ENCODE measurements at places on chromosomes 4 and X.

DNA sequence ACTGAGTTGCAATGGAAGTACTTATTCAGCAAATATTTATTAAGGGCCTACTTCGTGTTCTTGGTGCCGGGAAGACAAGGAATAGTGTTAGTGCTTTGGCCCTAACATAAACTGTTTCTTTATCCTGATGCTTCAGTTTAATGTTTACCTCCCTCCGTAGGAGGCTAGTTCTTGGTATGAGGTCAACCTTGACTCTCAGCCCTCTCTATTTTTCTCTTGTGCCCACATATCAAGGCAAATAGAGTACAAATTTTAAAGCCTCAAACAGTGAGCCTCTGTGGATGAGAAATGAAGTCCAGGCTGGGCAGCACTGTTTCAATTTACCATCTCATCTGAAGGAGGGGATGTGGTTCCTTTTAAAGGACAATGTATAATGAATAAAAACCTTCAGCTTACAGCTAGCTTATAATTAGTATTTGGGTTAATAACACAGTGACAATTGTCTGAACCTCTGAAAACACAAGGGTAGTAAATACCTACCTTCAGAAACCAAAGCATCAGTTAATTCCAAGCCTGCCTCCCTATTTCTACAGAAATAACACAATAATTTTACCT is 68.5 kb downstream of the SH3RF1 start:
- no peak for DNase-seq

DNA sequence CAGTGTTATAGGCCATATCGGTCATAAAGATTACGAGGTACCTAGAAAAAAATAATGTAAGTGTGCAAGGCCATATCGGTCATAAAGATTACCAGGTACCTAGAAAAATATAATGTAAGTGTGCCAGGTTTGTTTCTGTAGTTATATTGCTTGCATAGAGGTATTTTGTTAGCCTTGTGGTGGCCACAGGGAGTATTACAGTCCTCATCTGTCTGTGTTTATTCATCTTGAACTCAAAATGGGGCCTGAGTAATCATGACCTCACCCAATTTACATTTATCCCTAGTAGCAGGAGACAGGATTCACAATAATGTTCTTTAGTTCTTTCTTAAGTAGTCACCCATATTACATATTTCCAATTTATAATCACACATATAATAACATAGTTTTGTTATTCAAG is 459.7 kb downstream of the MID1IP1 start:
- DNase-seq: no peak

DNA sequence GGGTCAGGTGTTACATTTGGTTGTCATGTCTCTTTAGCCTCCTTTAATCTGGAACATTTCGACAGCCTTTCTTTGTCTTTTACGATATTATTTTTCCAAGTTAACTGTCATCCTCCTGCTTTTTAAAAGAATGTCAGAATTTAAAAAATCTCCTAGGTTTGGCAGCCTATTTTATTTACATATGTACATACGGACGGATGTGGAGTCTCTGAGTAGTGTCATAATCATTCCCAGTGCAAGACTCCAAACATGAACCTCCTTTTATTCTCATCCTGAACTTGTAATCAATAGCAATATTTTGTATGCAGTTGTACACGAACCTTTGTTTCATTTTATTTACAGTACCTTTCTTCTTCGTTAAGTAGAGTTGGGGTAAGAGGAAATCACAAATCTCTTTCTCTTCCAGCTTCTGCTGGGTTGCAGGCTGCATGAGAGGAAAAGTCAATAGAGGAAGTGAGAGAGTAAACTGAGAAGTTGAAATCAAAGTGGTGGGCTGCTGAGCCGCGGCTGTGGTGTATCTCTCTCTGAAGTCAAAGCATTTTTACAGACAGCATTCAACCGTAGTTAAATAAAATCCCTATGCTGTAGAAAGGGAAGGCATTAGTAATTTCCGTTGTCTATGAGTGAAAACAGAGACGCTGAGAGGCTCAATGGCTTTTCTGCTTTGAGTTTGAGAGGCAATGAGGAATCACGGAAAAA is 53.9 kb upstream of the RPS6KA3 start:
- no peak for DNase-seq

DNA sequence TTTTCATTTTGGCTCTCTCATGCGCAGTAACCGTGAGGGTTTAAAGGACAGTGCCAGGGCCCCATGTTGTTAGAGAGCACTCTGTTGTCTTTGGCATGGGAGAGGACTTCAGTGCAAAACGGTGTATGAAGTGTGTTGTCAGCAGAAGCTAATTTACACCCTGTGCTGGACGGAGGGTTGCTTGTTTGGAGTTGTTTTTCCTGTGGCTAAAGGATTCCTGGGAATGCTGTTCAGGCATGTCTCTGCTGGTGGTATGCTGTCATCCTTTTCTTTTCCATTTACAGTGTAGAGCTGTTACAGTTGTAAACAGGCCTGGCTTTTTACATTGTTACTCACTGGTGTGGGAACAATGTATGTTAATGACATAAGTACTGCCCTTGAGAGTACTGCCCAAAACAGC is 206.3 kb downstream of the CBR4 start:
- peak; percentile 92 for DNase-seq

DNA sequence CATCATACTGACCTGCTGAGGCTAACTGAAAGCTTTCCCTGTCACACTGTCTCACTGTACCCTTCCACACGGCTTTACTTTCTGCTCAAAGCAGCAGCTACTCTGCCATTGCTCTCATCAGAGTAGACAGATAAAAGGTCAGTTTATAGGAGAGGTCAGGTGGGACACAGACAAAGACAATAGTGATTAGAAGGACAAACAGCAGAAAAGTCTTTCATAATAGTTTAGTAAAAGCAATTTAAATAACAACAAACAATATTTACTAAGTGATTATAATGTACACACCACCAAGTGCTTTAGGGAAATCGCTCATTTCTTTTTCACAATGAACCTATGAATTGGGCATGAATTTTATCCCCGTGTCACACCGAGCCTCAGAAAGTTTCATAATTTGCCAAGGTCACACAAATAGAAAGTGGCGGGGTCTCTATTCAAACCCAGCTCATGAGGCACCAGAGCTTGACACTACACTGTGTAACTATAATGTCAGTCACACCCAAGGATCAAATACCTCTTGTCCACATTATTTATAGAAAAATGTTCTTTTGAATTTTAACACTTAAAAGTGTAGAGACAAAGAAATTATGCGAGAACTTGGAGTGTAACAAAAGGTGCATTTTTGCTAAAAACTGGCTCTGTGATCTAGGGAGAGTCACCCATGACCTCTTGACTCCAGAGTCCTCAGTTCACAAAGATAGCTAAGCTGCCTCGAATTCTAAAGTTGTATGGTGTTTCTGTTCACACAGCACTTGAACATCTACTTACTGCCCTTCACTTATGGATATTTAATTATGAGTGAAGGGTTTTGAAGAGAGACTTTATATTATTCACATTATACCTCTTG is 24.5 kb upstream of the SORBS2 start:
- DNase-seq: no peak

GRCh38 chr4:8180310-8181093 is 18.6 kb upstream of the SH3TC1 start:
- DNase-seq: no peak

GRCh38 chrX:40008791-40009461 is 88.8 kb downstream of the BCOR start:
- DNase-seq: peak; percentile 36

GRCh38 chr4:80876810-80877209 is 153.7 kb upstream of the BMP3 start:
- DNase-seq: no peak

DNA sequence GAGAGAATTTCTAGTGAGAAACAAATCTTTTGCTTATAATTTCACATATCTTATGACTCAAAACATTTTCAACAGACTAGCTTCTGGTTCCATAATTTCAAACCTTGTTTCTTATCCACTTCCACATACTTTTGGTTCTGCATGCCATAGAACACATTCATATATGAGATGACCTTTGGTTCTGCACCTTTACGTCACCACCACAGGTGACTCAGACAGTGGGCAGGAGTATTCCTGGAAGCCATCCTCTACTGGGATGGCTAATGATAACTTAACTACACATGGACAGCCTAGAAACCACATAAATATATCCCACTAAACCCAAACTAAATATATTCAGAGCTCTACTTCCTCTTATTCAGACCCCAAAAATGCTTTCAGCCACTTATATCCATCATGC is 133.3 kb downstream of the DCK start:
- peak; percentile 91 for DNase-seq

- DNase-seq: no peak
These were observed 586.6 kb downstream of the C4orf33 start for GRCh38 chr4:129682586-129682985.

DNA sequence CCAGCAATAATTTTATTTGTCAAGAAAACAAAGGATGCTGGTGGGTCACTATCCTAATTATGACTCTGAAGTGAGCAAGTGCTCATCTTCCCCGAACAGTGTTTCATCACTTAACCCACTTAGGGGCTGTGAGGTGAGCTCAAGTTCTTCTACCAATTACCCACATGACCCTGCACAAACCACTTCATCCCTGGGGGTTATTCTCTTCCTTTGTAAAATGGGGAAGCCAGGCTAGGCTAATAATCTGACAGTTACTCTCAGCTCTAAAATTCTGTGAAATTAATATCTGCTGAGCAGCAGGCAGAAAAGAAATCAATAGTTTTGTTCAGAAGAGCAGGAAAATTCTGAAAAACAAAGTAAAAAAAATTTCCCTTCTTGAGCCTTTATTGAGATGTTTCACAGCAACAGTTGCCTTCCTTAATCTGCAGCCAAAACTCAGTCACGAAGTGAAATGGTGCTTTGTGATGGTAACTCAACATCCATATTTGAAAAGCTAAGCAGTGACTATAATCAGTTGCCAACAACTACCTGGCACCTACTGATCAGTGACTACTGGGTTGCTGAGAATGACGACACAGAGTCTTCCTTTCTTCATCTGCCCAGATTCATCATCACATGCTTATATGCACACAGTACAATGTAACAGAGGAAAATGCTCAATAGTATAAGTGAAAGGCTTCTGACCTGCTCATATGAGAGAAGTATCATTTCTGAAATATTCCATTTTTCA is 24.1 kb downstream of the ATP8A1 start:
- DNase-seq: no peak

- DNase-seq: peak; percentile 61
These were observed 9.0 kb downstream of the TSC22D3 start for GRCh38 chrX:107766470-107767150.

GRCh38 chr4:176270669-176271068 is 1.6 kb upstream of the ASB5 start:
- peak; percentile 100 for DNase-seq

DNA sequence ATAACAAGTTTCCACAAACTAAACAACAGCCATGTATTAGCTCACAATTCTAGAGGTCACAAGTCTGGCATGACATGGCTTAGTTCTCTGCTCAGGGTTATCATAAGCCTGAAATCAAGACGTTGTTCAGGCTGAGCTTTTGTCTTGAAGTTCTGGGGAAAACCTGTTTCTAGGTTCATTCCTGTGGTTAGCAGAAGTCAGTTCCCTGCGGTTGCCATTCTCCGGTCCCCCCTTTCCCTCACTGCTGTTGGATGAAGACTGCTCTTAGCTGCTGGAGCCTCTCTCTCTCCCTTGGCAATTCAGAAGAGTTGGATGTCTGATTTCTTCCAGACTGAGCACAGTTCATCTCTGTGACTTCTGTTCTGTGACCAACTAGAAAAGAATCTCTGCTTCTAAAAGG is 962.6 kb downstream of the PCDH7 start:
- no peak for DNase-seq

GRCh38 chr4:121228848-121229247 is 64.7 kb upstream of the TNIP3 start:
- DNase-seq: no peak

- peak; percentile 41 for DNase-seq
These were observed 531 bp downstream of the DGKQ start for GRCh38 chr4:972651-973424.

- DNase-seq: no peak
These were observed 814 bp downstream of the SPON2 start for GRCh38 chr4:1171311-1172227.

- no peak for DNase-seq
These were observed 620.4 kb downstream of the KCNIP4 start for GRCh38 chr4:21327976-21328700.

DNA sequence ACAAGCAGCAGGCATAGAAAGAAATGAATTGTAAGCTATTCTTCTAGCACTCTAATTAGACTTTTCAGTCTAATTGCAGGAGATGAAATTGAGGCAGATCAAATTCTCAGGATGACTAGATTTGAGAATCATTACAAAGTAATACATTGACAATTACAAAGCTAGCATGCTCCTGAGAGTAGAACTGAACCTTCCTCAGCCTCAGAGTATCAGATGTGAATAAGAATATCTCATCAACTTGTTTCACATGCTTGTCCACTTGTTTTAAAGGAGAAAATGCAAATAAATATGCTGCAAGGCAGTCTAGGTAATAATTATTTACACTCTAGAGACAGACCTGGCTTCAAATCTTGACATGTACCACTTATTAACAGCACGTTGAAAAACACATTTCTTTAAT is 491.0 kb upstream of the MAGEB2 start:
- no peak for DNase-seq

DNA sequence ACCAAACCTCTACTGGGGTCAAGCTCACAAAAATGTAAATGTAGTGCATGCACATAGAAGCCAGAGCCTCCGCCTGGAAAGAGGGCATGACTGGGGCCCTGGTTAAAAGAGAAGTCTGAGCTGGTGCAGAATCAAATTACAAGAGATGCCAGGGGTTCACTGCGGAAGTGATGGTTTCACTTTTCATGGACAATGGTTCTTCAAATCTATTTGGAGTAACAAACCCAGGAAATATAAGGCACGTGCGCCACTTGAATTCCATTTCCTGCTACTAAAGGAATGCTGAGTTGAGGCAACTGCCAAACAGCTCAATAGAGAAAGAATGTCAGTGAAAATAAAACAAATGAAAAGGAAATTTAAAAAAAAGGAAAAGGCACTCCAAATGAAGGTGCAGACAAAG is 79.8 kb downstream of the FUNDC1 start:
- DNase-seq: peak; percentile 22

DNA sequence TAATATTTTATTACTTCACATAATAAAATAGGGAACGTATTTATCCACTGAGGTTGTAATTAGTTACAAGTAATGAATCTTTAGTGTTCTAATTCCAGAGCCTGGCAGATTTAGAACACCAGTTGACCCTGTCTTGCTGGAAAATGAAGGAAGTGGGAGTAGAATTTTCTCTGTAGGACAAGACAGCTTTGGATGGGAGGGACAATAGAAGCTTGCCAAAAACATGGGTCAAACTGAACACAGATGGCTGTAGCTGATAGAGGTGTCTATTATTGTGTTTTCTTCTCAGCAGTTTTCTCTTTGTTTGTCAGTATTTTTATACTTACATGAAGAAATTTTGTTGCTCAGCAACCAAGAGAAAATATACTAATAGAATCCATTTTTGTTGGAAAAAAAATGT is 20.2 kb downstream of the FAT4 start:
- DNase-seq: peak; percentile 0

- DNase-seq: peak; percentile 66
These were observed 51.1 kb downstream of the WDFY3 start for GRCh38 chr4:84915396-84915780.

GRCh38 chrX:109735202-109735744 is 2.2 kb upstream of the ACSL4 start:
- no peak for DNase-seq

GRCh38 chr4:153791746-153792617 is 3.1 kb upstream of the SFRP2 start:
- peak; percentile 12 for DNase-seq
